ENCODE measurements at places on chromosomes 7 and 10. TPM values are rescaled to one million over a fixed set of nuclear protein-coding genes. Genes with fewer than 3 reads are reported as not detected.

Gene NYAP1
- total RNA-seq, result 1.0 TPM

Gene ZP3
- not detected for total RNA-seq

Gene ZNF282
- 18.5 TPM for total RNA-seq

Gene SPDYE6
- not detected for total RNA-seq

Gene UNCX
- not detected for total RNA-seq

Gene CDH23
- 3.7 TPM for total RNA-seq

Gene VAX1
- total RNA-seq, result not detected

Gene SRI
- total RNA-seq, result 99.5 TPM

Gene DPP6
- 82.2 TPM for total RNA-seq

DNA sequence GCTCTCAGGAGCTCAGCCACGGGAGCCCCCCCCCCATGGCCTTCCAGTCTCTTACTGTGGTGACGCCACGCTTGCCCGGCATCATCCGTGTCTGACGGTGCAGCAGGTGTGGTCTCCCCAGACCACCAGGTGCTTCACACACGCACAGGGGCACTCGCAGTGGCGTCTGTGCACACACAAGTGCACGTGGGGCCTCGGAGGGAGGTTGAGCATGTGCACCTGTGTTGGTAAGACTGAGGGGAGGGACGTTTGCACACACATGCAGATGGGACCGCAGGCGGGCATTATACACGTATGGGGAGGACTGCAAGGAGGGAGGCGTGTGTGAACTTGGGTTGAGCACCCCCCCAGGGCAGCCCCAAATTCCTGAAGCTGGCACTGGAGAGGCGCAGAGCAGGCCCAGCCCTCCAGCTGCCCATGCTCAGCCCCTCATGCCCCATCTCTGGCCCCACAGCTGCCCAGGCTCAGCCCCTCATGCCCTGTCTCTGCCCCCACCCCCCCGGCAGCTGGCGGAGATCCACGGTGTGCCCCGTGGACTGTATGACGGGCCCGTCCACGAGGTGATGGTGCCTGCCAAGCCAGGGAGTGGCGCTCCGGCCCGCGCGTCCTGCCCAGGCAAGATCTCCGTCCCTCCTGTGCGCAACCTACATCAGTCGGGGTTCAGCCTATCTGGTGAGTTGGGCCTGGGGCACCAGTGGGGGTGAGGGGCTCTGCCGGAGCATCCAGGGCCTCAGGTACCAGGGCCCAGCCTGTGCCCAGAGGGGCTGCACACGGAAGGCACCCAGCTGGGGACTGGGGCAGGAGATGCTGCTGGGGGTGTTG lies 16.7 kb downstream of the DPYSL4 start:
- DNase-seq, result no peak

DNA sequence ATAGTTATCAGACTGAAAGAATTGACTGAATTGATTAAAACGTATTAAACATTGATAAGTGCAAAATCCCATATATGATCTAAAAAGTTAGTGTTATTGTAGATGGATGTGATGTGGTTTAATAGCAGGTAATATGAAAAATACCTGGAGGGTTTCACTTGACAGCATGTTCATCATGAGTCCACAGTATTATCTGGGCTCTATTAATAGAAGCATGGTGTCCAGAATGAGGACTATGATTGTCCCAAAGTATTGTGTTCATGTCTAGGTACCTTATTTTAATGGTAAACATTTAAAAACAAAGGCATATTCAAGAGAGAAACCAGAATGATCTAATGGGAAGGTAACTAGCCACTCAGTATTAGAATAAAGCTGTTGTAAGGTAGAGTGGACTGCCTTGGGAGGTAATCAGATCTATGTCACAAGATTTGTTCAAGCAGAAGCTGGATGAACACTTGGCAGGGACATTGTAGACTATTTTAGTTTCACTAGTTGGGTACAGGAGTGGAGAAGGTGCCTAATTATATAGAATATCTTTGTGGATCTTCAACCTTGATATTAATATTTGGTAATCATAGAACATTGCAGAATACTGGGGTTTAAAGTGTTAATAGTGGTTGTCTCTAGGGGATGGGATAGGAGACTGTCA lies 43.5 kb downstream of the MCU start:
- DNase-seq, result no peak

DNA sequence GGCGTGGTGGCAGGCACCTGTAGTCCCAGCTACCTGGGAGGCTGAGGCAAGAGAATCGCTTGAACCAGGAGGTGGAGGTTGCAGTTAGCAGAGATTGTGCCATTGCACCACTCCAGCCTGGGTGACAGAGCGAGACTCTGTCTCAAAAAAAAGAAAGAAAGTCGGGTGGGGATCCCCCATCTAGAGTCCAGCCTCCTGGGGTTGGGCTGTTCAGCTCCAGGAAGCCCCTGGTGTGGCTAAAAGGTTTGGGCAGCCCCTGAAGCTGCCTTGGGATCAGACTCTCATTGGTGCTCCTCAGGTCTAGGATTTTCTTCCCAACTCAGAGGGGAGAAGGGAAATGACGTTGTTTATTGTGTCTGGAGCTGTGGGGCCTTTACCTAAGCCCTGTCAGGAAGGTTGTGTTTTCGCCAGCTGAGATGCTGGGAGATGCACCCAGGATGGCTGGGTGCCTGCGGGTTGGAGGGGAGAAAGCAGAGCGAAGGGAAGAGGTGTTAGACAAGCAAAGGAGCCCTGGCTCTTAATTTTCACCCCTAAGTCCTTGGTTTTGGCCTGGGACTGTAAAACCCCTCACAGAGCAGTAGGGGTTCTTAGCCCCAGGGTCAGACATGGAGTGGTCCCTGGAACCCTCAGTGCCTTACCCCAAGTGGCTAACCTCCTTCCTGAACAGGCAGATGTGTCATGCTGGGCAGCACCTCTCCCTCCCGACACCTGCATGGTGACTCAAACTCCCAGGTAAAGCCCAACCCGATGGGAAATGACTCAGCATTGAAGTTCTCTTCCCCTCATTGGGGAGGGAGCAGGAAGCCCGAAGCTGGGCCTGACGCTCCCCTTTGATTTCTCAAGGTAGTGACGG lies 21.1 kb downstream of the PLAU start:
- peak; percentile 54 for DNase-seq

- no peak for DNase-seq
These were observed 649 bp downstream of the SCD start for GRCh38 chr10:100347568-100348195.

DNA sequence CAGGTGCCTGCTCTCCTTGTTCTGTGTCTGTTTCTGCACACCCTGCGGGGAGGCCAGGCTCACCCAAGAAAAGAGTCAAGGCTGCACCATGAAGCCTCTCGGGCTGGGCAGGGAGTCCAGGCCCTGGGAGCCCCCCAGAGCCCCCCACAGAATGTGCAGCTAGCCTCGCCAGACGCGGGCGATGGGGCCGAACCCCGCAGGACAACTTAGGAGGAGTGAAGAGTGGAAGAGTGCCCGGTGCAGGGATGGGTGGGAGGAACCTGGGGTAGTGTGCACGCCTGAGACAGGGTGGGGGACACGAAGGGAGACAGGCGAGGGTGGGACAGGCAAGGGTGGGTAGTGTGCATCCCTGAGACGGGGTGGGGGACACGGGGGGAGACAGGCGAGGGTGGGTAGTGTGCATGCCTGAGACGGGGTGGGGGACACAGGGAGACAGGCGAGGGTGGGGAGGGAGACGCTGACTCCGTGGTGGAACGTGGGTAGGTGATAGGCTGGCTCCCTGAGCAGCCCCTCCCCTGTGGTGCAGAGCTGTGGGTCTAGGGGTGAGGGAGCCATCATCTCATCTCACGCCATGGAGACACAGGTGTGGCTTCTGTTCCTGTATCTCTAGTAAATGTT lies 615.4 kb downstream of the DNAJB6 start:
- no peak for DNase-seq

DNA sequence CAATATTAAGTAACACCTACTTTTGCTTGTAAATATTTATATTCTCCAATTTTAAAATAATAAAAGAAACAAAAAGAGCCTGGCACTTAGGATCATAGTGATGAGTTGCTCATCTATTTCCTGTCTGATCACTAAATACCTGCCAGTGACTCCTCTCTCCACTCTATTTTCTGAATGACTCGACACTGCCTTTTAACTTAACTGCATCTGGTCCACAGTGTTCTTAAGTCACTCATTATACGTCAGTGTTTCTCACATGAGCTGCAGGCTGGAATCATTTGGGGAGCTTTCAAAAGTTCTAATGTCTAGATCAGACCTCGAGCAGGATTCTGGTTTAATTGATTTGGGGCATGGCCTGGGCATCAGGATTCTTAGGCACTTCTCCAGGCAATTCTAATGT lies 78.0 kb upstream of the AGBL3 start:
- DNase-seq, result no peak

DNA sequence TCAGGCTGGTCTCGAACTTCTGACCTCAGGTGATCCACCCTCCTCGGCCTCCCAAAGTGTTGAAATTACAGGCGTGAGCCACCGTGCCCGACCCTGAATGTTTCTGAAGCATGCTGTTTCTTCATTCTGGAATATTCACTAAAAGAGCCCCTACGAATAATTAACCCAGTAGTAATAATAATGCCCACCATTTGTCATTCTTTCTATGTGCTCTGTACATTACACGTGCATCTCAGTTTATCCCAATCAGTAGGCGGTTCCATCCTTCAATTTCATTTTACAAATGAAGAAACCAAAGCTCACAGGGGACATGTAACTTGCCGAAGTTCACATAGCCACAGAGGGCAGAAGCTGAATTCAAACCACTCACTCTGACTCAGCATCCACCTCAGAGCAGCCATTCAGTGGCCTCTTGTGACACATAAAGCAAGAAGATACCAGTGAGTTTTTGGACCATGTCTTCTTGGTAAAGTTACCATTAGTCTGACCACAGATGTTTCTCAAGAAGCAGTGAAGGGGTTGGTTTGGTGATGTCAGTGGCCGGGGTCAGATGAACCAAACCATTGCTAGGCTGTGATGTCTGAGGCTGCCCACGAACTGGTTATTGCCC lies 71.9 kb upstream of the DUSP5 start:
- no peak for DNase-seq

DNA sequence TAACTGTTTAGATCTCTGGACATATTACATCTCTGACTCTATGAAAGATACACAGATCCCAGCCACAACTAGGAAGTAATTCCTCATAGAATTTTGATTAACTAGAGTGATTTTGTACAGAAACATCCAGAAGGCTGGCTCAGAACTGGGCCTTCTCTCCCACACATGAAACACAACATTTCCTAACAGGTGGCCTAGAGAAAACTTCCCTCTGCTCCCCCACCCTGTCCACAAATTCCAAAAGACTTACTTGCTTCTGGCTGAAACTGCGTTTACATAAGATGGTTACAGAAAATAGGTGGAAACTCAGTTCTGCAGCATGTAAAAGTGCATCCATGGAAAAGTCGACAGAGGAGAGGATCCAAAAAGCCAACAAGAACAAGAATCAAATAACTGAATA lies 132.9 kb downstream of the FZD1 start:
- peak; percentile 2 for DNase-seq

DNA sequence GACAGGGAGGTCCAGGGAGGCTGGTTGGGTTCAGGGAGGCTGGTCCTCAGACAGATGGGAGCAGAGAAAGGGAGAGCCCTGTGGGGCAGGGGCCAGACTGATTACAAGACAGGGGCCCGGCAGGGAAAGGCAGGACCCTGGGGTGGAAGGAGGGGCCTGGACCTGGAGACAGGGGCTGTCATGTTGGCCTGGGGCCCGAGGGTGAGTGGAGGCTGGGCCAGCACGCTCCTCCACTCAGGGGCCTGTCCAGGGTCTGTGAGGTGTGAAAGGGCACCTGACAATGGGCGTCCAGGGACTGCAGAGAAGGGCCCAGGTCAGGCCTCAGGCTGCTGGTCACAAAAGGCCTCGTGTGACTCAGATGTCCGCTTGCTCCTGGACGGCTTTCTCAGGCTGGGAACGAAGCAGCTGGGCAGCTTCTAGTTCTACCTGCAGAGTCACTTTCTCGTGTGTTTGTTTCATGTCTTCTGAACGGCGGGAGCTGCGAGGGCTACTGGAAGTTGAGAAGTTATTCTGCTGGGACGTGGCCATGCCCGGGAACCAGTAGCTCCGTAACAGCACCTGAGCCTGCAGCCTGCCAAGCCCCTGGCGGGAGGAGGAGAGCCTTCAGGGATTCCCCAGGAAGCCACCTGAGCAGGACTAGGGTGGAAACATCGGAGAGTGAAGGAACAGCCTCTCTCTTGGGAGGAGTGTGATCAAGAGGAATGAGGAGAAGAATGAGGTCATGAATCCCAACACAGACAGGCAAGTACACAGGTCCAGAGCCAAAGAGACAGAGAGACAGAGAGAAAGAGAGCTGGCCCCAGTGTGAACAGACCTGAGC lies 65.8 kb downstream of the KLF6 start:
- no peak for DNase-seq

GRCh38 chr10:102632394-102633111 lies 11.7 kb upstream of the TRIM8 start:
- DNase-seq, result no peak

DNA sequence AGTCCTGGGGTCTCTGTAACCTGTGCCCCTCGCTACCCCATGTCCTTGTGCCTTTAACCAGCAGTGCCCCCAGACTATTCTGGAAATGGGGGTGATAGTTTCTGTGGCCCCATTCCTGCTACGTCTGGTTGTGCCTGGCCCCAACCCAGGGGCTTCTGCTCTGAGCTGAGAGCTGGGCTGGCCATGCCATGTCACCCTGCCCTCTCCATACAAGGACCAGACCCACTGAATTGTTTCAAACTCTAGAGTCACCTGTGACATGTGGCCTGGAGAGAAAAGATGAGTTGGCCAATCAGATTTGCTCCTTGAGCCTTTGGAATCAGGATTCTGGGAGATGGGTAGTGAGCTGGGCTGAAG lies 108.6 kb downstream of the GRK5 start:
- DNase-seq, result no peak

DNA sequence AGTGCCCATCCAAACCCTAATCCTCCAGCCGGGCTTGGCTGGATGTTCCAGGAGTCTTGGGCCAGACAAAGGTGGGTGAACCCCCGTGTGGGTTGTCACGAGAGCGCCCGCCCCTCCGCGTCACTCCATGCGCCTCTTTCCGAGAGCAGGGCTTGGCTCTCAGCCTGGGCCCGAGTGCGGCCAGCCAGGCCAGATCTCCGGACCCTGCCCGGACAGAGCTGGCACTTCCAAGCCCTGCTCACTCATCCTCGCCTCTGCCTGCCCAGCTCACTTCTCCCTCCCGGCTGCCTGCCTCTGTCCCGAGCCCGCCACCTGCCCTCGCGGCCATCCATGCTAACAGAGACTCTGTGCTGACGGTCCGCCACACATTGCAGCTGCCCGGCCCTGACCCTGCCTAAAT lies 34.6 kb downstream of the AGAP3 start:
- DNase-seq, result no peak

DNA sequence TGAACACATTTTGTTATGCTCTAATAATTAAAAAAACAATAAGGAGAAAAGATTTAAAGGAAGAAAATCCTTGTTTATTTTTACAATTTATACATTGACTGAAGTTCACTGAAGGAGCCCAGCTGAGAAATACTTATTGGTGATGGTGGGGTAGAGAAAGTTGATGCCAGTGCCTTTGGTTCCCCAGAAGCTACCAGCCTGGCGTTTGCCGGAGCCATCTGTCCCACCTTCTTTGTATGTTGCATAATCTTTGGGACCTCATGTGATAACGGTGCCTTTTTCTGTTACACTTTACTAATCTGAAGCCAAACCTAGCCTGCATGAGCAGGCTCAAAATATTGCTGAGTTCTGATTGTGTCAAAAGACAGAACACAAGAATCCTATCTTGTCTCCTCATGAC lies 22.7 kb downstream of the ZNF365 start:
- no peak for DNase-seq

DNA sequence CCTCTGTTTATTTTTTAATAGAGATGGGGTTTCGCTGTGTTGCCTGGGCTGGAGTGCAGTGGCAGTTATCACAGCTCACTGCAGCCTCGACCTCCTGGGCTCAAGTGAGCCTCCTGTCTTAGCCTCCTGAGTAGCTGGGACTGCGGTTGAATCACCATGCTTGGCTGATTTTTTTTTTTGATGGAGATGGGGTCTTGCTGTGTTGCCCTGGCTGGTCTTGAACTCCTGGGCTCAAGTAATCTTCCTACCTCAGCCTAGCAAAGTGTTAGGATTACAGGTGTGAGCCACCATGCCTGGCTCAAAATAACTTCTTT lies 8.1 kb downstream of the DYNC2I1 start:
- DNase-seq, result no peak
